ENCODE measurements at places on chromosomes 5 and 9. TPM values are rescaled to one million over a fixed set of nuclear protein-coding genes. Genes with fewer than 3 reads are reported as not detected.

The RAI14 gene
- 18.8 TPM for polyA plus RNA-seq

The CHSY3 gene
- 0.15 TPM for polyA plus RNA-seq

DNA sequence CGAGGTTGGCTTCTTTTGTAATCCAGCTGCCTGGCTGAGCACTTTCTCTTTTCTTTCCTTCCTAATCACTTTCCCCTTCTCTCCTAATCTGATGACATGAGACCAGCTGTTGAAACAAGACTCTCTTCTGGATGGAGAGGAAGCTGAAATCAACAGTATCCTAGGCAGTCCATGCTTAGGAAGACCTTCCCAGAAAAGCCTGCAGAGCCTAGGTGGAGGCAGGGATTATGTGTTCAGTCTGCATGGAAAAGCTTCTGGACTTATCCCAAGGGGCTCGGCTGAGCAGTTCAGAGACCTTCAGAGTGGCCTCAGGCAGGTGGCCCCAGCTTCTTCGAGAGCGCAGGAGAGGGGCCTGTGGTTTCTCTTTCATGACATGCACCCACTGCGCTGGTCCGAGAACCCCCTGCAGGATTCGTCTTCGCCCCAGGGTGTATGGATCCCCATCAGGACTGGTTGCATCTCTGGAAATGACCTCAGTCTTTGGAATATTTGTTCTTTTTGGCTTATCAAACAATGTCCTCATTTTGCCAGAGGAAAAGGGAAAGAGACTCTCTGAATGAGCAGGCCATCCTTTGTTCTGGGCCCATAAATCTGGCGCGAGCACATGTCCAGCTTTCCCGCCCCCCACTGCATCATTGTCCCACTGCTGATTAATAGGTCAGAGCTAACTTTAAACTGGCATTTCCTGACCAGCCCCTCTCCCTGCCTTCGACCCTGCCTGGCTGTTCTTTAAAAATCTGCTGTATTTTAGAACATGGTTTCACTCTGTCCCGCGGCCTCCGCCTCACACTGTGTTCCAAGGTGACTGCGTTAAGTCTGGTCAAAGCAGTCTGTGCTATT, 177.9 kb upstream of the KLF4 start:
- H3K4me3 ChIP-seq: no peak overlapping the region
- peak; percentile 40 for DNase-seq
- H3K27ac ChIP-seq: peak overlapping the region; percentile 53
- H3K36me3 ChIP-seq: no peaks in the 10 kb centered on the region

- no peak overlapping the region for H3K4me3 ChIP-seq
- DNase-seq: no peak
- no peaks in the 10 kb centered on the region for H3K36me3 ChIP-seq
- H3K4me1 ChIP-seq: no peaks in the 10 kb centered on the region
These were observed 283.7 kb downstream of the CSNK1G3 start for GRCh38 chr5:123795688-123796087.

GRCh38 chr9:88438811-88439210, 50.6 kb downstream of the SPIN1 start:
- H3K36me3 ChIP-seq: peaks cover 37% of the 10 kb centered on the region
- no peak overlapping the region for H3K4me3 ChIP-seq
- no peaks in the 10 kb centered on the region for H3K27me3 ChIP-seq
- DNase-seq: no peak

- H3K27me3 ChIP-seq: no peaks in the 10 kb centered on the region
- peak; percentile 43 for DNase-seq
- H3K4me1 ChIP-seq: no peaks in the 10 kb centered on the region
- H3K36me3 ChIP-seq: no peaks in the 10 kb centered on the region
- no peak overlapping the region for H3K4me3 ChIP-seq
These were observed 23.7 kb upstream of the TAS2R1 start for GRCh38 chr5:9653811-9654210.

DNA sequence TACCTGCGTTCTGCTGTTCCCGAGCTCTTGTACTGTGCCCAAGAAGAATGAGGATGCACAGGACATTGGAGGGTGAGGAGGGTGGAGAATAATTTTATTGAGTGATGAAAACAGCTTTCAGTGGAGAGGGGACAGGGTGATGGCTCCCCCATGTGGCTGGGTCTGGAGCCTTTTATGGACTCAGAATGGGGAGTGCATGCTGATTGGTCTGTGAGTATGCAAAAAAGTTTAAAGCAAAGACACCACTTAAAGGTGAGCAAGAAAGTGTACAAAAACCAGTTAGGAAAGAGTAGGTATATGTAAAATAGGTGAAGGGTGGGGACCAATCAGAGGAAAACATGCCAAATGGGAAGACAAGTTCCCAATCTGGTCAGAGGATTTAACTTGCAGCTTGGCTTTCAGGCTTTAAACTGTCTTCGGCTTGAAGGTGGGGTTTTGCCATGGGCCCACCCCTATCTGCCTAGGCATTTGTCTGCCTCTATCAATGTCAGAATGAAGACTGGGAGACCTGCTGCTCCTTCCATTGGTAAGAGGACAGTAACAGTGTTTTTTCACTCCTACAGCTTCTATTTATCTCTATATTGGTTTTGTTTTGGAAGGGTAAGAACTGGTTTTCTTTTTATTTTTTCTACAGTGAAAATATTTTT, 118.0 kb upstream of the RAI14 start:
- no peak overlapping the region for H3K27ac ChIP-seq
- H3K36me3 ChIP-seq: no peaks in the 10 kb centered on the region
- peaks cover 26% of the 10 kb centered on the region for H3K4me1 ChIP-seq
- H3K27me3 ChIP-seq: no peaks in the 10 kb centered on the region

DNA sequence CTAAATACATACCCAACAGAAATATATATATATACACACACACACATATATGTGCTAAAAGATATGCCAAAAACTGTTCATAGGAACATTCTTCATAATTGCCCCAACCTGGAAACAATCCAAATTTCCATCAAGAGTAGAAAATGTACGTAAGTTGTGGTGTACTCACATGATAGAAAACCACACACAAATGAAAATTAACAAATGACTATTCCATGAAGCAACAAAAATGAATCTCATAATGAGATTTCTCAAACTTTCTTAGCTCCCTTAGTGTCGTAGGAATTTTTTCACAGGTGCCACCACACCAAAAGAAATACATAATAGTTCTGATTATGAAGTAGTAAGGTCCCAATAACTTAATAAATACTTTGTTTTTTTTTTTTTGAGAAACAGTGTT, 7.8 kb downstream of the ATP10B start:
- H3K4me1 ChIP-seq: no peaks in the 10 kb centered on the region
- H3K36me3 ChIP-seq: no peaks in the 10 kb centered on the region
- H3K4me3 ChIP-seq: no peak overlapping the region
- no peaks in the 10 kb centered on the region for H3K27me3 ChIP-seq

The SSNA1 gene
- 146 TPM for polyA plus RNA-seq

DNA sequence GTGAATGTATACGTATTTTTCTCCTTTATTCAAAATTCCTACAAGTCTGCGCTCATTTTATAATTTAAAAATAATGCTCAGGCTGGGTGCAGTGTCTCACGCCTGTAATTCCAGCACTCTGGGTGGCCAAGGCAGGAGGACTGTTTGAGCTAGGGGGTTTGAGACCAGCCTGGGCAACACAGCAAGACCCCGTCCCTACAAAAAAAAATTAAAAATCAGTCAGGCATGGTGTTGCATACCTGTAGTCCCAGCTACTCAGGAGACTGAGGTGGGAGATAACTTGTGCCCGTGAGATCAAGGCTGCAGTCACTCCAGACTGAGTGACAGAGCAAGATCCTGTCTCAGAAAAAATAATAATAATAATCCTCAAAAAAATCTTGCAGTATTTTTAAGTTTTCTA, 7.8 kb downstream of the UIMC1 start:
- H3K4me1 ChIP-seq: peaks cover 12% of the 10 kb centered on the region
- no peak overlapping the region for H3K4me3 ChIP-seq
- H3K36me3 ChIP-seq: no peaks in the 10 kb centered on the region
- H3K27me3 ChIP-seq: no peaks in the 10 kb centered on the region
- H3K27ac ChIP-seq: no peak overlapping the region
- no peak for DNase-seq

DNA sequence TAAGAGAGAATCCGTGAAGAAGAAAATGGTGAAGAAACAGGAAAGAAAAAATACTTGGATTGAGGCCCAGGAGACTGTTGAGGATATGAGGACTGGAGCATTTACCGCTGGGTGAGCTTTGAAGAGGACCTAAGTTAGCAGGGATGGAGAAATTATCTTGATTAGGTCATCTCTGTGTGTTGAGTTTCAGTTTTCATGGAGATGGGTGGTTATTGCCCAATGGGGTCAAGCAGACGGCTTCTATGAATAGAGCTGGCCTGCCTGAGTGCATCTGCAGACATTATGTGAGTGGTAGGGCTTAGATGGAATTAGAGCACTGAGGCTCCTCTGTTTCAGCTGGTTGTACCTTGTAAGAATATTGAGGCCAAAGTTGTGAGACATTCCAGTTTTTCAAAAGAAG, 245.4 kb upstream of the FBXL7 start:
- no peak overlapping the region for H3K4me3 ChIP-seq
- DNase-seq: no peak
- no peaks in the 10 kb centered on the region for H3K36me3 ChIP-seq
- H3K27me3 ChIP-seq: no peaks in the 10 kb centered on the region
- no peak overlapping the region for H3K27ac ChIP-seq
- no peaks in the 10 kb centered on the region for H3K4me1 ChIP-seq

DNA sequence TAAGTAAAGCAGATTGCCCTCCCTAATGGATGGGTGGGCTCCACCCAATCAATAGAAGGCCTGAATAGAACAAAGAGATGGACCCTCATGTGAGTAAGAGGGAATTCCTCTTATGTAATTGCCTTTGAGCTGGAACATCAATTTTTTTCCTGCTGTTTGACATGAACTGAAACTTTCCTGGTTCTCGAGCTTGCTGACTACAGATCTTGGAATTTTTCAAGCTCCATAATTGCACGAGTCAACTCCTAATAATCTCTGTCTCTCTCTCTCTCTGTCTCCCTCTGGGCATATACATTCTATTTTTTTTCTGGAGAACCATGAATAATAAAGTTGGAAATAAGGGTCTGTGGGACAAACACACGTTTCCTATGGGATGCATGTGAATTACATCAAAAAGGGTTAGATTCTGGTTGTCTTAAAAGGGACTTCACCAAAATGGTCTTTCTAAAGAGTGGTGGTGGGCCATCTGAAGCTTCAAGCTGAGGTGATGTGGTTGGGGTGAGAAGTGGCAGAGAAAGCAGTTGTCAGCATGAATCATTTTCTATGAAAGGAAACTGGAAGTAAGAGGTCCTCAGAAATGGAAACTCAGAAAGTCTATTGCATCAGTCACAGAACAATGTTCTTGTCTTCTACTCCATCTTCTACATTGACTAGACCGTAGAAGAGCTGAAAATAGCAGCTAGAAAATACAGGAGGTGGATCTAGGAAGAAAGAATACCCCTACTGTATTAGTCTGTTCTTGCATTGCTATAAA, 47.0 kb upstream of the HOMER1 start:
- H3K36me3 ChIP-seq: no peaks in the 10 kb centered on the region
- peaks cover 6% of the 10 kb centered on the region for H3K4me1 ChIP-seq
- no peak overlapping the region for H3K27ac ChIP-seq
- no peak overlapping the region for H3K4me3 ChIP-seq

The TAF1L gene
- not detected for polyA plus RNA-seq

- no peaks in the 10 kb centered on the region for H3K4me1 ChIP-seq
- H3K4me3 ChIP-seq: no peak overlapping the region
- DNase-seq: no peak
- H3K27ac ChIP-seq: no peak overlapping the region
These were observed 610.4 kb upstream of the CDH10 start for GRCh38 chr5:25255128-25255527.

The SPOCK1 gene
- polyA plus RNA-seq: 1.5 TPM

- H3K36me3 ChIP-seq: no peaks in the 10 kb centered on the region
- no peak for DNase-seq
- H3K4me1 ChIP-seq: no peaks in the 10 kb centered on the region
- no peaks in the 10 kb centered on the region for H3K27me3 ChIP-seq
- H3K4me3 ChIP-seq: no peak overlapping the region
These were observed 286.9 kb upstream of the CD180 start for GRCh38 chr5:67483453-67484030.

GRCh38 chr9:133730994-133731715, 7.0 kb downstream of the SARDH start:
- H3K27ac ChIP-seq: no peak overlapping the region
- DNase-seq: peak; percentile 7
- no peaks in the 10 kb centered on the region for H3K4me1 ChIP-seq
- no peaks in the 10 kb centered on the region for H3K36me3 ChIP-seq
- H3K27me3 ChIP-seq: peaks cover 4% of the 10 kb centered on the region
- H3K4me3 ChIP-seq: no peak overlapping the region

The ENHO gene
- polyA plus RNA-seq: 29.7 TPM

Data from stomach (tissue), 19 donors.